WTC11 (cell line): ENCODE measurements at places on chromosomes 2 and 18. TPM values are rescaled to one million over a fixed set of nuclear protein-coding genes. Genes with fewer than 3 reads are reported as not detected.

Gene RUFY4
- total RNA-seq: 0.31 to 0.64 TPM (median 0.57 TPM) in 3 replicates

Gene CAPN13
- total RNA-seq: 1.7 to 2.4 TPM (median 2.0 TPM) in 3 replicates

Gene IL36RN
- not detected in 3 replicates for total RNA-seq

Gene CDCA7
- 64.2 to 79.7 TPM (median 66.6 TPM) in 3 replicates for total RNA-seq

Gene IL36A
- not detected in 3 replicates for total RNA-seq

Gene HOXD9
- not detected in 3 replicates for total RNA-seq

Gene PECR
- 13.9 to 21.3 TPM (median 19.6 TPM) in 3 replicates for total RNA-seq

Gene DNER
- 2.5 to 3.7 TPM (median 2.9 TPM) in 3 replicates for total RNA-seq

- no peak for DNase-seq
Observed at GRCh38 chr2:212271583-212271982, 267.0 kb downstream of the ERBB4 start.

GRCh38 chr2:59112258-59112657 is 871.1 kb upstream of the FANCL start:
- DNase-seq: no peak

DNA sequence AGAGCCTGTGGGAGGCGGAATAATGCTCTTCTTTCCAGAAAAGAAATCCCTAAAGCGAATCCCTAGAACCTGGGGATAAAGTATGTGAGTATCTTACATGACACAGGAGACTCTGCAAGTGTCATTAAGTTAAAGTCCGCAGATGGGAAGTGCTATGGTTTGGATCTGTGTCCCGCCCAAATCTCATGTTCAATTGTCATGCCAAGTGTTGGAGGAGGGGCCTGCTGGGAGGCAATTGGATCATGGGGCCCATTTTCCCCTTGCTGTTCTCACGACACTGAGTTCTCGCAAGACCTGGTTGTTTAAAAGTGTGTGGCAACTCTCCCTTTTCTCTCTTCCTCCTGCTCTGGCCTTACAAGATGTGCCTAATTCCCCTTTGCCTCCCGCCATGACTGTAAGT is 207.8 kb downstream of the MYT1L start:
- no peak for DNase-seq

- no peak for DNase-seq
Observed at GRCh38 chr2:104870100-104870975, 16.4 kb downstream of the POU3F3 start.

- DNase-seq: no peak
Observed at GRCh38 chr2:56170504-56170903, 13.3 kb upstream of the CCDC85A start.

DNA sequence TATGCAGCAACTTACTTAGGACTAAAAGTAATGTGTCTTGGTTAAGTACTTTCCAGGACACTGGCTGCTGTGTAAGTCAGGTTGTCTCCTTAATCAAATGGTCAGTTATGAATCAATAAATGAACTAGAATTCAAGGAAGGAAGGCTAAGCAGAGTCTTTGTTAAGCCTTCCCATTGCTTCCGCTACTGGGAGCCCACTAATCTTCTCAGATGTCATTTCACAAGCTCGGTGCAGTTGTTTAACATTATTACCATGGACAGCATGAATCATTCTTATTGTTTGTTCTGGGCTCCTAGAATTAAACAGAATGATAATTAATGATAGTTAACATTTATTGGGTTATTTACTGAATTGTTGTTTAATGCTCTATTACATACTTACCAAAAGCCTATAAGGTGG is 26.0 kb upstream of the MEIS1 start:
- DNase-seq: no peak

- DNase-seq: peak; percentile 36
Observed at GRCh38 chr2:53422979-53423378, 344.6 kb upstream of the CHAC2 start.

DNA sequence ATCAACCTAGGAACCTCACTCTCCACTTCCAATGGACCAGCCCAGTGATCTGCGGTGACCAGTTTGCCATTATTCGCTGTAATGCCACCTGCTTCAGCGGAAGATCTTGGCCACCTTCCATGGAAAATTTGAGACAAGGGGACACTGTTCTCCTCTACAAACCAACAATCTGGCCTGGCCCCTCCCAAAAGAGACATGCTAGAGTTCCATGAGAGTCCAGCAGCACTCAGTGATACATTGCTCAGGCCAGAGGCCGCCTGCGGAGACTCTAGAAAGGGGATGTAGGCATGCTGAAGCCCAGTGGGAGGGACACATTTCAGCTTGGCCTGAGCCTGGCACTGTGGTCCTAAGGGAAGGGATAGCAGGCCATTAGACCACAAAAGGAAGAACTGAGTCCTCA is 58.3 kb downstream of the COL6A3 start:
- DNase-seq: no peak

DNA sequence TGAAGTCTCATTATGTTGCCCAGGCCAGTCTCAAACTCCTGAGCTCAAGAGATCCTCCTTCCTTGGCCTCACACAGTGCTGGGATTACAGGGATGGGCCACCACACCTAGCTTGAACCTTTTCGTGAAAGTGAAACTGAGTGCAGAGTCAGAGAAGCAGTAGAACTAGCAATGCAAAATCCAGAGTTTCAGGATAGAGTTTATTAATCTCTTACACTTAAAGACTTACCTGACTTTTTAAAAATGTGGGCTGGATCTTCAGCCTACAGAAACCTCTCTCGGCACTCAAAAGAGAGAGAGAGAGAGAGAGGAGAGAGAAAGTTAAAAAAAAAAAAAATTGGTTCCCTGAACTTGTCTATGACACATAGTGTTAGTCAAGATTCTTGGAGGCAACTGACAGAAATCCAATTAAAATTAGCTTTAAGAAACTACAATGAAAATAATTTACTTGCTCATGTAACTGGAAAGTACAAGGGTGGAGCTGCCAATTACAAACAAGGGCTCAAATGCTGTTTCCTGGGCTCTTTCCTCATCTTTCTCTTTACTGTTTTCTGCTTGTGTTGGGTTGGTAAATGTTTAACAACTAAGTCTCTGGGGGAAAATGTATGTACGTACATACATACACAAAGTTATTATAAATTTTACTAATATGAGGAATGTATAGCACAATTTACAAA is 98.1 kb upstream of the CERS6 start:
- DNase-seq: no peak

DNA sequence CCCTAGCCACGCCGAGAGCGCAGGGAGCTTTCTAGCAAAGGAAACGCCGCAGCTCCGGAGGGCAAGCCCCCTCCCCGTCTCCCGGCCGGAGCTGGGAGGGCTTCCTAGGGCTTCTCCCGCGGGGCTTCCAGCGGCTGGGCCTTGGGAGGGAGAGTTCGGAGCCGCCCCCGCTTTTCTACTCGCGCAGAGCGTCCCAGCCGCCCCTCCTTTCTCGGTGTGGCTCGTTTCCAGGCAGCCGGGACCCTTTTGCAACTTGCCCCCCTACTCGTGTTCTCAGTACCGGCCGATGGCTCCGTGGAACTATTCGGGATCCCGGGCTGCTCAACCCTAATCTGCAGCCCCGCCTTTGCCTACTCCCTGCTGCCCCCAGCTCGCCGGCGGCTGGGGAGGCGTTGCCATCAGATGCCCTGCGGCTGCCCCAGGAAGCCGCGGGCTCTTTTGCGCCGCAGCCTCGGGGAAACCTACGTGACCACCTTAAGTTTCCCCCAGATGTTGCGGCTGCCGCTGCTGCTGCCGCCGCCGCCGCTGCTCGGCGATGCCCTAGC is 1.5 kb upstream of the NR4A2 start:
- DNase-seq: peak; percentile 73

DNA sequence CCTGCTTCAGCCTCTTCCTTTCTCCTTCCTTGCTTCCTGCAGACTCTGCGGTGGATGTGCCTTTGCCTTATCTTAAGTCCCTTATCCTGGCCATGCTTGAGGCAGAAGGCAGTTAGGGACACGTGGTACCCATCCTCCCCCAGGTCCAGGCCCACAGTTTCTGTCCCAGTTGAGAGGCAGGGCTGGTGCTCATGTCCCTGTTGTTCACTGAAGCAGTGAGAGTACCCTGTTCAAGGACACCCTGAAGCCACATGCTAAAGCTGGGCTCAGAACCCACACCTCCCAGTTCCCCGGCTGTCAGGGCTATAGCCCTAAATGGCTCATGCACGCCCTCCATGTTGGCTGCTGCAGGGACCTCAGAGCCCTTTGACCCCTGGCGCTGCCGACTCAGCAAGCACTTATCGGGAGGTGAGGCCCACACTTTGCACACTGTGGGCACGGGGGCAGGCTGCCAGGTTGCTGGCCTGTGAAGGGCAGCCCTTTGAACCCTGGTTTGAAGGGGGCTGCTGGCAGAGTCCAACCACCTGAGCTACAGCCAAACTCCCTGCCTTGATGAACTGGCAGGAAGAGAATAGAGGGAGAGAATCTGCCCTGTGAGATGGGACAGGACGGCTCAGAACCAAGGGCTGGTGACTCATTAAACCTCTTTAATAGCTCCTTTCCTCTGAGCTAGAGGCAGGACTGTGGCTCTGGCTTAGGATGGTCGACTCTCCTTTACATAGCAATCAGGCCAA is 6.3 kb downstream of the KHK start:
- DNase-seq: no peak

DNA sequence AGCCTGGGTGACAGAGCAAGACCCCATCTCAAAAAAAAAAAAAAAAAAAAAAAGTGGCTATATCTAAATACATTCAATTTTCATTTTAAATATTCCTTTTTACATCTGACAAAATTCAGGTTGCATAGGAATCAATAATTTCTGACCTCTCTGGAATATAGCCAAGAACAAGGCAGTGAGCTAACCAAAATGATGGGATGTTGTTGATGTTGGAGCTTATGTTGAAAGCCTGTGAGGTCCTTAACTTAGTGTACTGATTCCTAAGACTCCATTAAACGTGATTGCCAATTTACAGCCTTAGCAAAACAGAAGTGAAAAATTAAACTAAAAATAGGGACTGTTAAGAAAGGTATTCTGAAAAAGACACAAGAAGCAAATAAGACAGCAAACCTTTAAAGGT is 109.6 kb downstream of the MEP1B start:
- DNase-seq: no peak

DNA sequence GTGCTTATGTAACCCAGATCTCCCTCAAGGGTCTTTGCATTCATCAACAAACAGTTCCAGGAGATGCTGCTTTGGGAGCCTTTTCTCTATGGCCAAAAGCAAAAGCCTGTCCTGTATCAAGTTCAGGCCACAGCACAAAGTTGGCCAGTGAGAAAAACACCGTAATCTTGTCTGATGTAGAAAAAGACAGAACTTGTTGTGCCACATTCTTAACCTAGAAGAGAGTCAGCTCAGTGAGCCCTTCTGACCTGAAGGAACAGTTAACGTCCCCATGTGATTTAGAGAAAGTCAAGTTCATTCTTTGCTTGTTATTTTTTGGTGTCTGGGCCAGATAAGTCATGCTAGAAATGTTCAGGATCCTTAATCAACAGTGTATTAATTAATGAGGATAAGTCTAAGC is 7.8 kb upstream of the CNDP1 start:
- no peak for DNase-seq

DNA sequence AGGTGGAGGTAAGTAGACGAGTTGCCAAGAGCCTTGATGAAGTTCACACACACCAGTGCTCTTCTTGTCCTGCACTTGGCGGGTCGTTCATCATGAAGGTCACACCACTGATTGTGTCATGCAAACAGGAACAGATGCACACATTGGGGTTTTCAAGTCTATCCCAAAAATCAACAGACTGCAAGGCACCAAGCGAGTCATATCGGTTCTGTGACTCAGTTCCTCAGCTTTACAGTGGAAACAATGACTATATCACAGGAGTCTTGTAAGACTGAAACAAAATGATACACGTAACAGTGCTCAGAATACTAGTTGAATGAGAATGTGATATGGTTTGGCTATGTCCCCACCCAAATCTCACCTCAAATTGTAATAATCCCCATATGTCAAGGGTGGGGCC is 526.9 kb upstream of the ID2 start:
- no peak for DNase-seq

DNA sequence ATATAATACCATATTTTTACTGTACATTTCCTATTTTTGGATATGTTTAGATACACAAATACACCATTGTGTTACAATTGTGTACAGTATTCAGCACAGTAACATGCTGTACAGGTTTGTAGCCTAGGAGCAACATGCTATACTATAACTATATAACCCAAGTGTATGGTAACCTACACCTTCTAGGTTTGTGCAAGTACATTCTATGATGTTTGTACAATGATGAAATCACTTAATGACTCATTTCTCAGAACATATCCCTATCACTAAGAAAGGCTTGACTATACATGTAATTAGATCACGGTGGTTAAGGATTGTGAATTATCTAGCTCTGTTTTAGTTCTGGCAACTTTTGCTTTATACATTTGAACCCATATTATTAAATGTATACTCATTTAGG is 31.3 kb downstream of the NPHP1 start:
- no peak for DNase-seq

- no peak for DNase-seq
Observed at GRCh38 chr2:200077838-200078237, 122.5 kb downstream of the MAIP1 start.

DNA sequence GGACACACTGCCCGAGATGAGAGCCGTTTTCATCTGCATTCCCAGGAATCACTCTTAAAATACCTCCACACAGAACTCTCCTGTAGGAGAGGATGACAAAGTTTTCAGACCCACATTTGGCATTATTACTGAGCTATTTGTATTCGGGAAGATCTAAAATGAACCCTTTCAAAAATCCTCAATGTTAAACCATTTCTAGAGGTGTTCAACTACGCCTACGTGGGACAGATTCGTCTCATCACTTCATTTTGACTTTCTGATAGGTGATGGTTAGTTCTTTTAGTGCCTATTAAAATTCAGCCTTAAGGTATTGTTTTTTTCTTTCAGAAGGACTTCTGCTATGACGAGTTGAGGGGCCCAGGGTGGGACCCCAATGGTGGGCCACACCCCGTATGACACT is 71.4 kb upstream of the MGAT4A start:
- DNase-seq: no peak

DNA sequence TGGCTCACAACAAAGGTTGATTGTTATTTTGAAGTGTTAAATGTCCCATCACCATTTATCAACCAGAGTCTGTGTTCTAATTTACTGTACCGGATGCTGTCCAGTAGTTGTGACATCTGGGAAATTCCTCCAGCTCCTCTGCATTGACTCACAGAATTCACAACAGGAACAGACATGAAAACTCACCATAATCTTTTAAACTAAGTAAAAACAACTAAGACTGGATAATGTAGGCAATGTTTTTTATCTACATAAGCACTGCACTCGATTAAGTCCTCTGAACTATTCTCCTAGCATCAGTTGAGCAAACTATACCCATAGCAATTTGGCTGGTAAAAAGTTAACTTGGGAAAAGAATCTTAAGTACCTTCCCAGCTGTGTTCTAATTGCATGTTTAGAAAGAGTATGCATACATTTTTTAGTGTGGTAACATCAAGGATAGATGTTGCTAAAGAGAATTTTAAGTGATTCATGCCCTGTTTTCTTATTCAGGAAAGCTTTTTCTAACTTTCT is 42.9 kb upstream of the MYO1B start:
- DNase-seq: no peak

GRCh38 chr18:3060667-3061580 is 48.0 kb upstream of the LPIN2 start:
- DNase-seq: no peak

GRCh38 chr18:78399992-78400503 is 579.6 kb upstream of the SALL3 start:
- DNase-seq: no peak
